ENCODE measurements at places on chromosomes 6 and 20. TPM values are rescaled to one million over a fixed set of nuclear protein-coding genes. Genes with fewer than 3 reads are reported as not detected.

VWA7 gene
- under 0.01 TPM for total RNA-seq

TCF21 gene
- 8.2 TPM for total RNA-seq

ZSWIM3 gene
- 5.6 TPM for total RNA-seq

GRCh38 chr6:121694801-121695251 is 259.4 kb downstream of the GJA1 start:
- DNase-seq = no peak

- no peak for DNase-seq
Observed at GRCh38 chr20:62900692-62901584, 25.4 kb downstream of the DIDO1 start.

GRCh38 chr6:40727271-40727670 is 140.1 kb upstream of the LRFN2 start:
- no peak for DNase-seq

DNA sequence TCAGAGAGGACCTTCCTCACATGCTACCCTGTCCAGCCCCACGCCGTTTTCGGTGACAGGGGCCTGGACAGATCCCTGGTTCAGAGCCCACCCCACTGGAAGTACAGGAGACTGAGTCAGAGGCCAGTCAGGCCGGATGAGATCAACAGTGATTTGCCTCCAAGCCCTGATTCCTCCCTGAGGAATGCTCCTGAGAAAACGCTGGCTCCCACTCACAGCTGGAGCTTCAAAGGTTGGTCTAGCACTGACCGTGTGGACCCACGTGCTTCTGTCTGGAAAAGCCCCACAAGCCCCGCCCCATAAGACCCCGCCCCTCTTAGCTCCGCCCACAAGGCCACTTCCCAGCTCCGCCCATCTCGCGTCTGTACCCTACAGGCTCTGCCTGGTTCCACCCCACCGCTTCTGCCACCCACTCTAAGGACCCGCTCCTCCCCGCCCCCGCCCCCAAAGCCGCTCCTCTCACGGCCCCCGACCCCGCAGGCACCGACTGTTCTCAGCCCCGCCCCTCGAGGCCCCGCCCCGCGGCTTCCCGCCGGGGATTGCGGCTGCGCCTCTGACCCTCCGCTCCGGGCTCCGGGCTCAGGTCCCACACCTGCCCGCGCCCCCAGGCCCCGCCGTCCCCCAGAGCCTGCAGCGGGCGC is 64.9 kb upstream of the BHLHE23 start:
- peak; percentile 11 for DNase-seq

- no peak for DNase-seq
Observed at GRCh38 chr6:24887545-24888140, 48.1 kb downstream of the RIPOR2 start.

DNA sequence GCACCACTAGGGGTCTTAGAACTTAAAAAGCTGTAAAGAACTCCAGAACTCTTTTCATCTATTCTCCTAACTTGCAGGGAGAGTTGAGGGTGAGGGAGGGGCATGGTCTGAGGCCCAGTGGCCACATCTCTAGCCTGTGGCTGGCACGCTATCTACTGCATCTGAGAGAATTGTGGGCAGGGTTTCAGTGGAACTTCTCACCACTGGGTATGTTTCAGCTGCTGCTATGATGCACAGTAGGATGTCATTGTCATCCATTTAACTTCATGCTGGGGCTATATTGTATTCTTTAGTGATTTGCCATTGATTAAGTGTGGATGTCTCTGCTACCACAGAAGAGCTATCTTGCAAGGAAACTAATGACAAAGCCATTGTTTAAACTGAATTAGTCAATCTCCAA is 4.5 kb downstream of the TMEM14A start:
- DNase-seq = no peak

DNA sequence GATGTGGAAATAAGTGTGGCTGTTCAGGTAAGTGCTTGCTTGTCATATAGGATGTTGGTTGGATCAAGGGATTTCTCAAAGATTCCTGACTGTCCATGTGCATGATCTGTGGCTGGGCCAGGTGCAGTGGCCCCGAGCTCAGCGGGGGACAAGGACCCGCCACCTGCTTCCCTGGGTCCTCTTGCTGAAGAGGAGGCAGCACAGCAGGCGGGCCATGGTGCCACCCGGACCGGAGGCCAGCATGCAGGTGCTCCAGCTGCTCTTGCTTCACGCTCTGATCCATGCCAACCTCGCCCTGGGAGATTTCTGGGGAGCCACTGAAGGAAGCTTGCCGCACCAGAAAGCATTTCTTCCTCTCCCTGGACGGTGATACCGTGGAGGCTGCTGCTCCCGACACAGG is 173.8 kb downstream of the HIVEP2 start:
- DNase-seq = no peak

- no peak for DNase-seq
Observed at GRCh38 chr6:4093288-4093687, 14.4 kb upstream of the FAM217A start.

DNA sequence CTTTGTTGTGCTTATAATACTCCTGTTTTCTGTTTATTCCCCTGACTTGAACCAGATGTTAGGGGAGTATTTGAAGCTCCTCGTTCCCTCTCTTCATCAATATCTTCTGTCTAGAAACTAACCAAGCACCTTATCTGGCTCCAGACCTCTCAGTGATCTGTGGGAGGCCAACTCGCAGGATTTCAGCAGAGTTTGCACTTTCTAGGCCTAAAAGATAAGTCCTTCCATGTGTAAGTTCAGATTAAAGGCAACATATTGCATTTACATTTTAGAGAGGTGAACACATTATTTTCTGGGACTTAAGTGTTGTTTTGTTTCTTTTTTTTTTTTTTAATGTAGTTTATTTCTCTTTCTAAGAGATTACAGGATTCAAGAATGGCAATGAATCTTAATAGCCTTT is 139.4 kb upstream of the AKAP12 start:
- no peak for DNase-seq

GRCh38 chr20:35600176-35600992 is 15.2 kb upstream of the SPAG4 start:
- no peak for DNase-seq

GRCh38 chr20:33481431-33481941 is 8.4 kb upstream of the CBFA2T2 start:
- no peak for DNase-seq

DNA sequence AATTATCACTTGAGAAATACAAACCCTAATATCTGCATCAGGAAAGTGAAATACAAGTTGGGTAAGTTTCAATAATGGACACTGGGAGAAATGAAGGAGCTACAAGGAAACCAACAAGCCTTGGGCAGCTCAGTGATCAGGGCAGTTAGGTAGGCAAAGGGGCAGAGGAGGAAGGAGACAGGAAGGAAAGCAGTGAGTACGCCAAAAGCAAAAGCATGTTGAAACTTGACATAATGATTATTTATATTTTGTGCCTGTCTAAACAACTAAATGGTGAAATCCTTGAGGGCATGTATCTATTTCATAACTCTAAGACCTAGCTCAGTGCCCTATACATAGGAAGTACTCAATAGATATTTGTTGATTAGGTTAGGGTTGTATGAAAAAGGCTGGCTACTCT is 23.3 kb downstream of the PXT1 start:
- DNase-seq = no peak

- DNase-seq = no peak
Observed at GRCh38 chr6:160180706-160181105, 59.1 kb downstream of the SLC22A1 start.

- no peak for DNase-seq
Observed at GRCh38 chr6:193180-193579, 99.1 kb upstream of the DUSP22 start.

Data from fibroblast of lung (primary cell).